ACHN (cell line): ENCODE measurements at places on chromosomes 6 and 20.

- DNase-seq = no peak
These were observed 55.3 kb upstream of the ADTRP start for GRCh38 chr6:11833626-11834592.

DNA sequence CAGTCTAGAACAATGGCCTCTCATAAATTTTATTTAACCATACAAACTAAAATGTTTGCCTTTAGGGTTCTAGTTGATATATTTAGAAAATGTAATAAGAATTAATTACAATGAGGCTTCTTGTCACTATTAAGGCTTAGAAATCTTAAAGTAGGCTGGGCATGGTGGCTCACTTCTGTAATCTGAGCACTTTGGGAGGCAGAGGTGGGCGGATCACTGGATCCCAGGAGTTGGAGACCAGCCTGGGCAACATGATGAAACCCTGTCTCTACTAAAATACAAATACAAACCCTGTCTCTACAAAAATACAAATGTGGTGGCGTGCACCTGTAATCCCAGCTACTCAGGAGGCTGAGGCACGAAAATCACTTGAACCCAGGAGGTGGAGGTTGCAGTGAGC lies 99.0 kb upstream of the ADGRF1 start:
- DNase-seq = no peak

DNA sequence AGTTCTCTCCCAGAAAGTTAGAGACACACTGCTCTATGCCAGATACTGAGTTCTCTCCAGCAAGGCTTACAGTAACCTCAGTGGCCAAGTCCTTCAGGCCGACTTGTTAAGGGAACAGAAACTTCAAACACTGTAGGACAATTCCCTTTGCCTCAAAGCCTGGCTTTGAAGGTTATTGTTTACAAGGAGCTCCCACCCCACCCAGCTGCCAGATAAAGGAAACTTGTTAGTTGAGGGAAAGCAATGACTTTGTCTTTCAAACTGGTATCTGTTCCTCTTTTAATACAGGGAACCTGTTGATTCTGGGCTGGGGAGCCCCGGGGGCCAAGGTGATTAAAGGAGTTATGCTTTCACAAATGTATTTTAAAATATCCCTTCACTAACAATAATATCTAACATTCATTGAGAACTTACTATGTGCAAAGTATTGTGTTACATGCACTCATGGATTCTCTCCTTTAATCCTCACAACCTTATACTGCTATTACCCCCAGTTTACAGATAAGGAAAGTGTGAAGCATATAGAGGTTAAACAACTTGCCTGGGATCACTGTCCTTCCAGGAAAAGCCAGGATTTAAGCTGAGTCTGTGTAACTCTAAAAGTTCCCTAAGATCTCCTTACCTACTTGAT lies 27.6 kb upstream of the CDKN1A start:
- no peak for DNase-seq

- DNase-seq = no peak
These were observed 15.1 kb upstream of the MYT1 start for GRCh38 chr20:64149141-64149540.

- no peak for DNase-seq
These were observed 130.6 kb downstream of the NRN1 start for GRCh38 chr6:5876076-5876475.

GRCh38 chr20:46712056-46712636 lies 2.7 kb downstream of the SLC2A10 start:
- DNase-seq = no peak

- DNase-seq = no peak
These were observed 84.3 kb upstream of the ESR1 start for GRCh38 chr6:151723152-151723551.

DNA sequence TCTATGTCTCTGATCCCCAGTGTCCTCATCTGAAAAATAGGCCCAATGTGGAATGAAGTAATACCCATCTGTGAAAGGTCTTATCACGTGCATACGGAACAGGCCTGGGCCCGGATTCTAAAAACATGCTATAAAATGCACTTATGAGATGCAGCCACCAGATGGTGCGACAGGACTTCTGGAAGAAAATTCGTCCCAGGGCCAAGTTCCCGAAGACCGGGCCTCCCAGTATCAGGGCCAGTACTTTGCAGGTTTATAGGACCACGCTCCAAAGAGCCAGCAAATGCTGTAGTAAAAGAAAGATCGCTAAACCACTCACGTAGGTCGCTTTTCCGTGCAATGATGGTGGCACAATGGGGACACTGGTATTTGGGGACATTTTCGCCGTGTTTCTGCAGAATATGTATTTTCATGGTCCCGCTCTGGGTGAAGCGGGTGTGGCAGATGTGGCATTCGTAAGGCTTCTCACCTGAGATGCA lies 10.6 kb downstream of the CTCFL start:
- DNase-seq = peak; percentile 50

GRCh38 chr6:106053484-106054205 lies 32.5 kb upstream of the PRDM1 start:
- no peak for DNase-seq

DNA sequence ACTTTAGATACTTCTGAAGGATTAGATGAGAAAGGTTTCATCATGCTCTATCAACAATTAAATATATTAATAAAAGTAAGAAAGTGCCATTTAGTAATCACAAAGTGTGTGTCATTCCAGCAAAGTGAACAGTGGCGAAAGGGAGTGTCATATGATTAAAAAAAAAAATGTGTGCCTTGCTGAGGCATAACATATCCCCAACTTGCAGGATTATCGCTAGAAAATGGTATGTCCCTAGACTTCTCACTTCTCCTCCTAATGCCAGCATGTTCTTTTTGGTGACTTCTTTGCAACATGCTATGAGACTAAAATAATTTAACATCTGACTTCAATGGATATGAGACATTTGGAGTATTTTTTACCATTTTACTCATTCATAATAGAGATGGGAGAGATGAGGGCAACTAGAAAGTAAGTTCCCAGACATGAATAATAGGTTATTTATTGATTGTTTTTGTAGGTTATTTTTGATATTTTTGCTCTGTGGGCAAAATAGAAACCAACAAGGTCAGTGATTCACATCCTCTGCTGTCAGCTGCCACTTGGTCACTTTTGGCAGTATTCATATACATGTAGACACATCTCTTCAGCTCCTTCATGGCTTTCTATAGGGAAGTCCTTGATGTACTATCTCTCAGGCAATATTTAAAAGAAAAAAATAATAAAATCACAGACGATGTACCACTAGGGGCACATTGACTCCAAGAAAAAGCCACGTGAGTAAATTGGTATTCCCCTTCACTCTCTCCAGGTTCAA lies 370.1 kb downstream of the BMP2 start:
- no peak for DNase-seq

GRCh38 chr20:4729265-4729664 lies 7.6 kb downstream of the PRND start:
- no peak for DNase-seq

DNA sequence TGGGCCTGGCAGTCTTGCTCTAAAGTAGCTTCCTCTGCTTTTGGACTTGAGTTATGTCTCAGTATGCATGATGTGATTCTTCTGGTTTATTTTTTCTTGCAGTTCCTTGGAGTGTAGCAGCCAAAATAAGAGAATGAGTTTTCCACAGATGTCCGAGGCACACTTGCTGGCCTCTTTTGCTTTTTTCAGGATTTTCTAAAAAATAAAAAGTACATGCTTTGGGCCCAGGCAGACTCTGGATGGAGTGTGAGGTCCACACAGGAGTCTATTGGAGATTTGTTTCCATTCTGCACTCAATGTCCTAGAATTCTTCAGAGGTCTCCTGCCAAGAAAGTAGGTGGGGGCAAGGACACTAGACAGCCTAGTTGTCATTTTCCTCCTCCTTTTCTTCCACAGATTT lies 477.6 kb downstream of the EPM2A start:
- DNase-seq = no peak

GRCh38 chr20:1371830-1372539 lies 20.9 kb downstream of the FKBP1A start:
- no peak for DNase-seq

GRCh38 chr20:18853946-18854646 lies 40.5 kb downstream of the SCP2D1 start:
- no peak for DNase-seq

- no peak for DNase-seq
These were observed 18.6 kb downstream of the DYNLT1 start for GRCh38 chr6:158625881-158626305.

DNA sequence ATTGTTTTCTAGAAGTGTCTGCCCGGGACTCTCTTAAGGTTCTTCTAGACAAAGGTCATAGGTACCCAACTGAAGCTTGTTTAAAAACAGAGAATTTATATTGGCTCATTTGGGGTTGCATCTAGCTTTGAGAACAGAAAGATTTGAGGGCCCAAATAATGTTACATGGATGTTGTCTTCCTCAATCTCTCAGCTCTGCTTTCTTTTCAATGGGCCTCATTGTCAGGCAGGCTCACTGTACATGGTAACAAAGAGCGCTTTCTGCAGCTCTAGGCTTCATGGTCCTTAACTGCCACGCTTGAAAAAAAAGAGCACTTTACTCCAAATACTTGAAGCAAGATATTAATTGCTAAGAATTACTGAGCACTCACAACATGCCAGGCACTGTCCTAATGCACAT lies 22.2 kb downstream of the NHLRC1 start:
- DNase-seq = no peak

DNA sequence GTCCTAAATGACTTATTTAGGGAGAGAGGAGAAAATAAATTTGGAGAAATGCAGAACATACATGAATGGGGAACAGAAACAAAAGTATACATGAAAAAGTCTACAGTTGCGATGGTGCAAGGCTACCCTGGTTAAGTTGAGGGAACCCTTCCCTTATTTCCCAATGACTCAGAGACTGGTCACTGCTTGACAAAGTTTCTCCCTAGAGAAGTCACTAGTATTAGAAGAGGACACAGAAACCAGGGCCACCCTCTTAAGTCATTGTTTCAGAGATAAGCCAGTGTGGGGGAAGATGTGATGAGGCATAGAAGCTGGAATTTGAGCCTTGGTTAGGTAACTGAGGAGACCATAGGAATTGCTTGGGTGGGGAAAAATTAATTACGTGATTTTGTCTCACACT lies 24.4 kb upstream of the EDN1 start:
- DNase-seq = no peak

DNA sequence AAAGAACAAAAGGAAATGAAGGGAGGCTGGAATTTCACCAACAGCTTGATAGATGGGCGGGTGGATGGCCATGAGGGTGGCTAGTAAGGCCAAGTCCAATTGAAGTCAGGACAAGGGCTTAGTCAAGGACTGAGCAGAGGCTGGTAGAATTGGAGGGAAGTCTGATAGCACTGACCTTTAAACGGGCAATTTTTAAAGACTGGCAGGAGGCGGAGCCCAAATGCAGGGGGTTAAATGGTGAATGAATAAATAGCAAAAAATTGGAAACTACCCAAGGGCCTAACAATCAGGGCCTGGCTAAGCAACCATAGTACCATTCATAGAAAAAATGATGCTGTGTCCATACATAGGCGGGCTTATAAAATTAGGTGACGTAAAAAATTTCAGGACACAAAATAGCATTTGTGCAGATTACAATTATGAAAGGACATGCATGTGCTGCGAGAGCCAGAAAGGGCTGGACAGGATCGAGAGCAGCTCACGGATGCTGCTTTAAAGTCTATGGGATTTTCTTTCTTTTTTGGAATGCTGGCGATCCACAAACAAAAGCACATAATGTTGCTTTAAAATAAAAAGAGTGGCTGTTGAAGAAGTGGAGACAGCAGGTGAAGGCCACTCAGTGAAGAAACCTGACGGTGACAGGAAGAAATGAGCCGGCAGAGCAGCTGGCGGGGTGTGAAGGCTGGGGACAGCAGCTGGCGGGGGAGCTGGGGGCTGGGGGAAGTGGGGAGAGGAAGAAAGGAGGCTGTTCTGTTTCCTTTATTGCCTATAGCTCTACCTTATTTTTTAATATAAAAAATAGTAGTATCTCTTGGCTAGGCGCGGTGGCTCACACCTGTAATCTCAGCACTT lies 42.8 kb upstream of the TAF8 start:
- no peak for DNase-seq

- DNase-seq = no peak
These were observed 228.2 kb downstream of the SOD2 start for GRCh38 chr6:159464816-159465215.

- DNase-seq = peak; percentile 83
These were observed 75.4 kb downstream of the FILIP1 start for GRCh38 chr6:75418233-75418632.

DNA sequence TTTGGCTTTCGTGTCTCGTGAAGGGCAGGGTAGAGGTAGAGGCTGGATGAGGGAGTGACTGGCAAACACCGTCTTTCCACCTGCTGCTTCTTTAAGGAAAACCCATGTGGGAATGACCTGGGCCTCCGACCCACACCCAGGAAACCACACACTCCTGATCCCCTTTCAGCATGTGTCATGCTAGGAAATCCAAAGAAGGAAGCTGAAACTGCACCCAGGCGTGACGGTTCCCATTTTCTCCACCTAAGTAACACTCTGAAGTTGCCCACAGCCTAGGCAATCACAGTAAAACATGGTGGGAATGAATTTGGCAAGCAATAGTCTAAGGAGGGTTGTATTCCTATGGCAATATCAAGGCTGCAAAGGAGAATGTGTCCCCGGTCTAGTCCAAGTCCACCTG lies 538.4 kb upstream of the NOX3 start:
- no peak for DNase-seq

DNA sequence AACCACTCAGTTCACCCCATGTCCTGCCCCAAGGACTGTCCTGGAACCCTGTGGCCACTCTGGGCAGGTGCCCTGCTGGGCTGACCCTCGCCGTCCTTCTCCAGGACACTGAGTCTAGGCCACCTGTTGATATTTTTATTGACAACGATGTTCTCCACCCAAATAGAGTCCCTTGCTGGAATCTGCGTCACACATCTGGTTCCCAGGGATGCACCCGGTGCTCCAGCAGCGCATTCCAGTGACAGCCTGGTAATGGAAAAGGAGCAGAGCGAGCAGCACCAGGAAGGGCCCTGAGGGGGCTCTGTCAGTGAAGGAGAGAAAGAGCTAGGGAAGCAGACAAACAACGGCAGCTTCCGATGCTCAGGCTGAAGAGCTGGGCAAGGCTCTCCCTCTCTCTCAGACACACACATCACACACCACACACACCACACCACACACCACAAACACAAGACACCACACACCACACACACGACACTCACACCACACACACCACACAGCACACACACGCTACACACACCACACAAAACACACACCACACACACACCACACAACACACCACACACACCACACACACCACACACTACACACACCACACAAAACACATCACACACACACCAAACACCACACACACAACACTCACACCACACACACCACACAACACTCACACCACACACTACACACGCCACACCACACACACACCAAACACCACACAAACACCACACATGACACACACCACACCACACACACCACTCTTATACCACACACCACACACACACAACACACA lies 117.9 kb upstream of the THBS2 start:
- no peak for DNase-seq

DNA sequence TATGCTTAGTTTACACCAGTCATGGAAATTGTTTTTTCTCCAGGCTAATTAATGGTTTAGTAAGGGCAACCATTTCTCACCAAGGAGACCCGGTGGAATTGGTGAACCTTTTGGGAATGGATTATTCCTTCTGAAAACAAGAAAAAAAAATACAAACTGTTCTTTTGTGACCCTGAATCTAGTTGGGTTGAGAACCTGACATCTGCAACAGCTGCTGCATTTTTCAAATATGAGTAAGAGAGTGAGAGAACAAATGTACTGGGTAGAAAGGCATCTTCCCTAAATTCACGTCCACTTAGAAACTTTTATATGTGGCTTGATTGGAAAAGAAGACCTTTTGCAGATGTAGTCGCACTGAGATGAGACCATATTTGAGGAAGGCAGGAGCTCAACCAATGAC lies 553.4 kb upstream of the EPHA7 start:
- no peak for DNase-seq
